Stimulated activated CD8-positive, alpha-beta memory T cell treated with anti-CD3 and anti-CD28 coated beads, Interleukin-7, amount 100 ng/mL, for 1 hour (primary cell): ENCODE measurements at places on chromosomes 13 and 19.

GRCh38 chr13:41199526-41199925 is 5.2 kb upstream of the KBTBD7 start:
- DNase-seq, result no peak

DNA sequence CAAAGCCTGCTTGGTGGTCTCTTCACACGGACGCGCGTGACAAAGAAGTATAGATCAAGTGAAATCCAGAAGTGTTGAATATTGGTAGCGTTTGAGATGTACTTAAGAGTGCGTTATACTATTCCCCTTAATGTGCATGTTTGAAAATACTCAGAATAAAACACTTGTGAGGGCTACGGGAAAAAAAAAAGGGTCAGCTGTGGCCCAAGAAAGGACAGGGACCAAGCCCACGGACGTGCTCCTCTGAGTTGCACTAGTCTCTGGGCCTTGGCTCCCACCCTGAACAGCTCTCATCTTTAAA is 622 bp upstream of the RBM42 start:
- DNase-seq, result no peak

- DNase-seq, result no peak
Measured at GRCh38 chr19:14818588-14818987, 16.4 kb downstream of the OR7A5 start.

GRCh38 chr19:29681422-29682235 is 16.4 kb downstream of the PLEKHF1 start:
- DNase-seq, result no peak

DNA sequence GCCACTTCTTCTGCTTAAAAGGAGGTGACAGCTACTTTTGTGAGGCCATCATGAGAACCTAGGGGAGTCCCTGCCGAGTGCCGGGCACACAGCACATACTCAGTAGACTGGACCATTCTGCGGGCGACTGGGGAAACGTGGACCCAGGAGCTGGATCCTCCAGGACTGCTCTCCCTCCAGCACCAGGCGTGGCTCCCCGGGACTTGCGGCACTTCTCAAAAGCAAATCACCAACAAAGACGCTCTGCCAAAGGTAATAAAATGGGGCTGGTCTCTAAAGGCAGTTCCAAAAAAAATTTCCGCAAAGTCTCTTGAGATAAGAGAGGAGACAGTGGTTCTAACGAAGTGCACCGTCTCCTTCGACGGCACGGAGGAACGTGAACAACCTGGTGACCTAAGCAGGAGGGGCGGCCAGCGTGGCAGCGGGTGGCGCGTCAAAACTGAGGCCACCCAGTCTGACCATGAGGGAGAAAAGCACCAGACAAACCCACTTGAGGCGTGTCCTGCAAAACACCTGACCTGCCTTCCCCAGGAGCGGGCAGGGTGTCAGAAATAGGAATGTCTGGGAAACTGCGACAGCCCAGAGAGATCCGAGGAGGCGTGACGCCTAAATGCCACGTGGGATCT is 1.4 kb upstream of the TMPRSS9 start:
- no peak for DNase-seq
